ENCODE measurements at places on chromosomes 7 and 10.

- DNase-seq: no peak
Measured at GRCh38 chr7:71132377-71133231, 660 bp downstream of the GALNT17 start.

DNA sequence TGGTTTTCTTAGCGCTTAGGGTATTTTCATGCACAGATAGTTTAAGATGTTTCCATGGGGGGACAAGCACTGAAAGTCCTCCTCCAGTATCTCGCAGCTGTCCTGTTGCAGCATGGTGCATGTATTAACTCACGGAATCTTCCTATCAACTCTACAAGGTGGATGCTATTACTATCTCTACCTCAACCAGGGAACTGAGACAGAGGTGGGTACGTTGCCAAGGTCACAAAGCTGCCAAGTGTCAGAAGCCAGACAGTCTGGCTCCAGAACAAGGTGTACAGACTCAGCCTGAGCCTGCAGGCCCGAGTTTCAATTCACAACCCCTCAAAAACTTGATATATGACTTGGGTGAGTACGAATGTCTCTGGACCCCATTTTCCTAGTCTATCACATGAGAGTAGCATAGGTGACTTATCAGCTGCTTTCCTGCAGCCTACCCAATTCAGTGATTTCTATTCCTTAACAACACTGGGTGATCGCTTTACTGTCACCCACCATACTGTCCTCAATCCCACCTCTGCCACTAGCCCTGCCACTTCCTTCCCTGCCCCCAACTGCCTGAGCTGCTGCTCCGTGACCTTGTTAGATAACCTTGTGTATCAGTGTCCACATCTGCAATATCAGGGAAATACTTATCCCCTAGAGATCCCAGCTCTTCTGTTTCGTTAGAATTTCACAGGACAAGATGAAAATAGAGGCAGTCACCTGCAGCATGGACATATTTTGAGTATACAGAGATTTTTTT, 92.1 kb downstream of the ABCC2 start:
- DNase-seq: no peak

DNA sequence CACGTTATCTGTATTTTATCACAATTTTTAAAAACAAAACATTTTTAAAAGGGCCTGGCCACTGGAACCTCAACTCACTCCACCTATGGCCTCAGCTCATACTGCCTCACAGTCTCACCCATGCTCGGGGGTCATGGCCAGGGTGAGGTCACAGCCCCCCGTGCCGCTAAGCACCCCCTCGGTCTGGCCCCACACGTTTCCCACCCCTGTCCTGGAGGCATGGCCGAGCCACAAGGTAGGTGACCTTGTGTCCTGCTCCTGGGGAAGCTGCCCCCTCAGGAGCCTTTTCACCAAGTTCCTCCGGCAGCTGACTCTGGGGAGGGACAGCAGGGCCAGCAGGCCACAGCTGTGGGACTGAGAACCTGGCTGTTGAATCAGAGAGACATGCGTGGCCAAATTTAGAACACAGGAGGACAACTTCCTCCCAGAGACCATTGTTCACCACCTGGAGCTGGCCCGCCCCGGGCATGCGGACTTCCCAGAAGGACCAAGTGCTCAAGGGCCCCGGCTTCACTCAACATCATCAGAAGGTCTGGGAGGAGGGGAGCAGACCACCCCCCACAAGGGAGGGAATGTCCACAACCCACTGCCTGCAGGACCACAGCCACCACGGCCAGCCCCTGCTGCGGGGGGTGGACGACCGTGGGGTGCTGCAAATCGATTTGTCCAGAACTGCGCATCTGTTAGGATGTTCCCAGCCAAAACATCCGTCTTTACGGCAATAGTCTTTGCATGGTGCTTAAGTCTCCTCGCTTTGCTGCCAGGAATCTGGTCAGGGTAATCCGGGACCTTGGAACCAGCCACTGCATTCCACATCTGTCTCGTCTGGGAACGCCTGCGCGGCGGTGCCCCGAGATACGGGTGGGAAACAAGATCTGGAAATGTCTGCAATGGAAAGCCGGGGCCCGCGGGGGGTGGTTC, 48.6 kb upstream of the PDGFA start:
- peak; percentile 38 for DNase-seq

DNA sequence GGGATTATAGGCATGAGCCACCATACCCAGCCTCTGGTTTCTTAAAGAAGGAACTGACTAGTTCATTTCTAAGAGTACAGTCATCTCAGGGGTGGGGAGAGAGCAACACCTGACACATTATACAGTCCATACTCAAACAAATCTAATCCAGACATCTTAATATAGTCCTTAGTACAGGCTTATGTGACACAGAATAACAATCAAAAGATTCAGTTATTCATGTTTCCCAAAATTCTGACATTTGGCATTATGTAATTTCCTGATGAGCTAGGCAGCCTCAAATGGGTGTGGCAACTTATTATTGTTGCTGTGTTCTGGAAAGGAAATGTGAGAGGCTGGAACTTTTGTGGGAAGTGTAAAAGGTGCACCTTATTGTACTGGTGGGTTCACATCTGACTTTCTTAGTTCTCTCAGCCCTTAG, 116.3 kb downstream of the WDFY4 start:
- no peak for DNase-seq

DNA sequence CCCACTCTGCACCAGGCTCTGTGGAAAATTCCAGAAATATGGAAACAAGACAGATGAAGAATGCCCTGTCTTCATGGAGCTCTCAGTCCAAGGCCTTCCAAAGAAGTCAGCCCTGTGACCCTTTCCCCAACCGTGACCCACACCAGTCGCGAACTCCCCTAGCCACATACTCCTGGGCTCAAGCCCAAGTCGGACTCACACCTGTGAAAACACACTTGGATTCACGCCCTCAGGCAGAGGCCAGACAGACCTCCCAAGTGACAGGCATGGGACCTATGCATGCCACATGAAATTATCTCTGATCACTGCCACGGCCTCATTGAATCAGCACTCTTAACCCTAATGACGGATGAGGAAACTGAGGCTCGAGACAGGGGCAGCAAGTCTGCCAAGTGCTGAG, 42.5 kb downstream of the ZCCHC24 start:
- no peak for DNase-seq

DNA sequence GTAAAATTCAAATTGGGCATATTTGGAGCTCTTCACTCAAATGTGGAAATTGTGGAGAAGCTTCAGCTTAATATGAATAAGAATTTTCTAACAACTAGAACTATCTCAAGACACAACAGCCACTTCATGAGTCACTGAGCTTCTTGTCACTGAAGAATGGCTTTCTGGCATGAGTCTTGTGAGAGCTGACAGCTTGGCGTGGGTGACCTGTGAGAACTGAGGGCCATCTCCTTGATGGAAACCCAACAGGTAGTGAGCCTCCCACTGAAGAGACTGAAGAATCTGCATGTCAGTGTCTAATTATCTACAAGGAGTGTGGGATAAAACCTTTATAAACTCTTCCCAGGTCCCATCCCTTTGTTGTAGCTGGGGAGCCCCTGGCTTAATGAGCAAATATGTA, 66.0 kb downstream of the CLEC2L start:
- DNase-seq: no peak

DNA sequence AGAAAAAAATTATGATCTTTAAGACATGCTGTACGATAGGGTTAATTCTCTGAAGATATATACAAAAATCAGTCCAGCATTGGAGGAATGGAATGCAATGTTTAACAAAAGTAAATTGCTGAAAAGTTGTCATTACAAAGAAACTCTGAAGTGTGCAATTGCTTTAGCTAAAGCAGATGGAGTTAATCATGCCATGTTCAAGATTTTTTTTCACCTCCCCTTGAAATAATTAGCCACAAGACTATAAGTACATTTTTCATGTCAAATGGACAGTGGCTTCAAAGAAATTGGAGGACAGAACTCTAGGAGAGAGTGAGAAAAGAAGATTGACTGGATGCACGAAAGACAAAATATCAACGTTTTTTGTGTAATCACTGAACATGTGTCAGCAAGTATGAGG, 63.1 kb upstream of the MEOX2 start:
- peak; percentile 32 for DNase-seq

- DNase-seq: peak; percentile 18
Measured at GRCh38 chr7:12287901-12288300, 76.8 kb downstream of the TMEM106B start.

DNA sequence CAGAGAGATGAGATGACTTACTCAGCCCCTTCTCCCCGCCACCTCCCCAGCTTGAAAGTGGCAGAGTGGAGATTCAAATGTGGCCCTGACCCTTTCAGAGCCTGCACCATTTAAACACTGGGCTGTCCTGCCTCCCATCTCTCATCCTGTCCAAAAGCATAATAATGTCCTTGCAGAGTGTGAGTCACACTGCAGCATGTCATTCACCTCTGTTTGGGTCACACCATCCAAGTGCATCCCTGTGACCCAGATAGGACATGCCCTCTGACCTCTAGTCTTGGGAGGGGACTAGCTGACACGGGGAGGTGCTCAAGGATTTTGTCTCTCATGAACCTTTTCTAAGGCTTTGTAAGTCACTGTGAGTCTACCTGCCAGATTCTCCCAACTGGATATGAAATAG, 89.1 kb upstream of the PDCD4 start:
- DNase-seq: no peak

- DNase-seq: no peak
Measured at GRCh38 chr7:27895551-27895950, 155.6 kb downstream of the TAX1BP1 start.

GRCh38 chr10:49165259-49165658, 22.9 kb downstream of the TMEM273 start:
- DNase-seq: no peak

- no peak for DNase-seq
Measured at GRCh38 chr10:88120599-88121333, 257.3 kb downstream of the PTEN start.

- no peak for DNase-seq
Measured at GRCh38 chr7:79064187-79064823, 389.2 kb downstream of the MAGI2 start.

DNA sequence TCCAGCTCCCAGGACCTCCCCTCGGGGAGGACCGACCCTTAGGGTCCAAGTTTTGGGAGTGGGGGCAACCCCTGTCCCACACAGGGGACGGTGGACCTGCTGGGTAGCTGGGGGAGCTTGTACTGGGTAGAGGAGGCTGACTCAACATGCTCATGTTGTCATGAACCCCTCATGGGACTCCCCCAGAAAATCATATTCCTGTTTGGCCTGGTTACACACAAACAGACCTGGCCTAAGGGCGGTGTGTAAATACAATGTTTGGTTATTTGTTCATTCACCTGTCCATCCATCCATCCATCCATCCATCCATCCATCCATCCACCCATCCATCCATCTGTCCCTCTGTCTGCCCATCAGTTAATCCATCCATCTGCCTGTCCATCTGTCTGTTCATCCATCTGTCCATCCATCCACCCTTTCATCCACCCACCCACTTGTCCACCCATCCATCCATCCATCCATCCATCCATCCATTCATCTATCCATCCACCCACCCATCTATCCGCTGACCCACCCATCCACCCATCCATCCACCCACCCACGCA, 92.9 kb downstream of the DNAJB6 start:
- no peak for DNase-seq

GRCh38 chr10:131831561-131831960, 69.2 kb upstream of the PPP2R2D start:
- no peak for DNase-seq

DNA sequence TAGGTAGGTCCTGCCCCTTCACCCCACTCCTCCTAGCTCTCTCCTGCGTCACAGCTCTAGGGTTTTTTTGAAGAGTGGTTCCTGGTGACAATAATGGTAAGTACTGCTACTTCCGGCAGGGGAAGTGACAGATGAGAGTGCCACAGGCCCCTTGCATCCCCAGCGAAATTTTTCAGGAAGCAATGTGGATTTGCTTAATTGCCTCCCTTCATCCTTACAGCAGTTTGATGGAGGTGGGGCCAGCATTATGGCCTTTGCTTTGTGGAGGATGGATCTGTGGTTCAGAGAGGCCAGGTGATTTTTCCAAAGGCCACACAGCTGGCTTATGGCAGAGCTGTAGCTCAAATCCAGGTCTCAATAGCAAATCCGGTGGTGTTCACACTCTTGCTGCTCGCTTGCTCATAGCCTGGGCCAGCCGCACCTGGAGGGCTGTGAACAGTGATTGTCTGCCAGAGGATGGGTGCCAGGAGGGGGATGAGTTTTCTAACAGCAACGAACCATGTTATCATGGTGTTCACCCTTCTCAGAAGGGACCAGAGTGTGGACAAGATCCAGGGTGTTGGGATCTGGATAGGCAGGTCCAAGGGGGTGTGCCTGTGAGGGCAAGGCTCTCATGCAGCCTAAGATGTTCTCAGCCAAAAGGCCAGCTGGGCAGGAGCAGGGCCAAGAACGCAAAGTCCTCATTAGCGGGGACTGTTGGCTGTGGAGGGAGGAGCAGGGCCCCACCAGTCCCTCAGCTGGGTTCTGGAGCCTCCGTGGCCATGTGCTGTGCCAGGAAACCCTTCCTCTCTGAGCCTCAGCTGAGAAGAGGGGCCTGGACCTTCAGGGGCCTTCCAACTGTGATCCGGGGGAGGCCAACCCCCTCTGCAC, 89.0 kb downstream of the EMX2 start:
- DNase-seq: no peak

- peak; percentile 55 for DNase-seq
Measured at GRCh38 chr10:30639946-30640786, 10.6 kb upstream of the LYZL2 start.

DNA sequence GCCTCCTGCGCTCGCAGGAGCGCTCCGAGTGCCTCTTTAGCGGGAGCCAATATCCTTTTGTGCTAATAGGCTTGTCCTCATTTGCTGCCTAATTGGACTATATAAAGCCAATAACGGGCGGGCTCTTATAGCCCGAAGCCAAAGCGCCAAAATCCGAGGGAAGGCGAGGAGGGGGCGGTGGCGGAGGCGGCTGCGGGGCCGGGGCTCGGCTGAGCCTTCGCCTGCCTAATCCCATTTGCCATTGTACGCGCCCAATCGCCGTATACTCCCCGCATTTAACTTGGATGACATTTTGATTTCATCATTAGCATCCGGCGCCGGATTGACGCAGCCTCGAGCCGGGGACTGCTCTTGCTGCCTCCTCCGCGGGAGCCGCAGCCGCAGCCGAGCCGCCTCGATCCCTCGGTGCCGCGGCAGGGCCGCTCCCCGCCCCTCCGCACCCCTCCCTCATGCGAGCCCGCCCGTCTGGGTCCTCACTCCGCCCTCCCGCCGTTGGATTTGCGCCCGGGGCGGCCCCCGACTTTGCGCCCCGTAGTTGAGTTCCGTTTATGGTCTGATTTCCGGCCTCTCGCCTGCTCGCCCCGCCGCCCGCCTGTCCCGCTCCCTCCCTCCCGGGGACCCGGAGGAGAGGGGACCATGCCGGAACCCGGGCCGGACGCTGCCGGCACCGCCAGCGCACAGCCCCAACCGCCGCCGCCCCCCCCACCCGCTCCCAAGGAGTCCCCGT, at the start of gene HMX3:
Gene HMX3 (plus strand): TSS at position 556 of the 727 bp plus-strand sequence. CDS start 81 bp downstream, at position 637.
- DNase-seq: no peak

- DNase-seq: peak; percentile 42
Measured at GRCh38 chr7:38224392-38224791, 46.3 kb downstream of the STARD3NL start.

- DNase-seq: no peak
Measured at GRCh38 chr10:97217299-97217698, 31.5 kb upstream of the SLIT1 start.

GRCh38 chr7:50217401-50217800, 87.1 kb upstream of the IKZF1 start:
- DNase-seq: no peak
